ENCODE measurements at places on chromosomes 6 and 20. TPM values are rescaled to one million over a fixed set of nuclear protein-coding genes. Genes with fewer than 3 reads are reported as not detected.

RBM24 gene
- polyA plus RNA-seq = 367 TPM

GRCh38 chr6:164273491-164273890, 859.0 kb downstream of the QKI start:
- no peak for DNase-seq

DNA sequence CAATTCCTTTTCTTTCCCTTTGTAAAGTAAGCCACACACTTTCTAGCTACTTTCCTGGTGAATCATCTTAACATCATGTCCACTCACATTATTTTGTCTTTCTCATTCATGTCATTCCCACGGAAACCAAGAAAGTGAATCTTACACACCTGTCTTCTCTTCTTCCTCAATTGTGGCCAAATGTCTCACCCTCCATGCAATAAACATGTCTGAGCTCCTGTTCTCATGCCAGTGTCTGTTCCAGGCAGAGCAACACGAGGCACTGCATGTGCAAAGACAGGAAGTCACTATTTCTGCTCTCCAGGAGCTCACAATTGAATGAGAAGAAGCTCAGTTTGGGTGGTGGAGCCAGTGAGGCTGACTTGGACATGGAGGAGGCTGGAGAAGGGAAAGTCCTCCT, 29.0 kb upstream of the TMEM244 start:
- no peak for DNase-seq

DNA sequence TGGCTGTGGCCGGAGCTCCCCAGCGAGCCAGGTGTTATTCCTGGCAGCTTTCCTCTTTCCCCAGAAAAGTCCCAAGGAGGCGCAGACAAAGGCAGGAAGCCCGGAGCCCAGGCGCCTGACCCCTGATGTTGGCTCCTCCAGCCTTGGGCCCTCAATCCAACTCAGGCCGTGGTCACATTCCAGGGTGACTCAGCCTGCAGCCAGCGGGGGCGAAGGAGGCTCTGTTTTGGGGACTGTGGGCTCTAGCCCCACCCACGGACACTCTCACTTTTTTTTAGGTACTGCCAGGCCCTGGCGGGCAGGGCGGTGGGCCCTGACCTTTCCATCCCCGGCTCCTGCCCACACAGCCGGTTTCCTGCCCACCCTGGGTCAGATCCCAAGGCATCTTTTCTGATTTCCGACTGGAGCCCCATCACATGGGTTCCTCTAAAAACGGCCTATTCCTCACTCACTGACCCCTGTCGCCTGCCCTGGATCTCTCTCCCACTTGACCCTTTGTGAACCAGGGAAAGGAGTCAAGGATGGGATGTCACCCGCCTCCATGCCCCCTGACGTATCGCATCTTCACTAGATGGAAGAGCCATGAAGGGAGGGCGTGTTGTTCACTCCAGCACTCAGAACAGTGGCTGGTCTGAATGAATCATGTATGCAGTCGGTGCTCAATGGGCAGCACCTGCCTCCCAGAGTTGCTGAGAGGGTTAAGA, 5.5 kb downstream of the PTGIS start:
- DNase-seq = peak; percentile 90

DNA sequence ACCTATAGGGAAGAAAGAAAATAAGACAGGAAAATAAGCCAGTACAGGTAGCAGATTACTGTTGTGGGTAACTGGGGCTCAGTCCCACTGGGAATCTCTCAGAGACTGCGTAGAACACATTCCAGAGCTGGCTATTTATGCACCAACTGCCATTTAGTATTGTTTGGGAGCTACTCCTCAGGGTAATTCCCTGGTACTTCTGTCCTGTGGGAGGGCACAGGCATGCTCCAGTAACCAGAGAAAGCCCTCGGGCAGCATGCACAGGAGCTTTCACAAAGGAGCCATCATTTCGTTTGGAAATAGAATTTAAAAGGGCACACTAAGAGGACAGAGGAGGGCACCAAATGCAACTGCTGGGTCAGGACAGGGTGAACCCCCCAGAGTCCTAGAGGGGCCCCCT, 148.0 kb upstream of the LRFN2 start:
- no peak for DNase-seq

DNA sequence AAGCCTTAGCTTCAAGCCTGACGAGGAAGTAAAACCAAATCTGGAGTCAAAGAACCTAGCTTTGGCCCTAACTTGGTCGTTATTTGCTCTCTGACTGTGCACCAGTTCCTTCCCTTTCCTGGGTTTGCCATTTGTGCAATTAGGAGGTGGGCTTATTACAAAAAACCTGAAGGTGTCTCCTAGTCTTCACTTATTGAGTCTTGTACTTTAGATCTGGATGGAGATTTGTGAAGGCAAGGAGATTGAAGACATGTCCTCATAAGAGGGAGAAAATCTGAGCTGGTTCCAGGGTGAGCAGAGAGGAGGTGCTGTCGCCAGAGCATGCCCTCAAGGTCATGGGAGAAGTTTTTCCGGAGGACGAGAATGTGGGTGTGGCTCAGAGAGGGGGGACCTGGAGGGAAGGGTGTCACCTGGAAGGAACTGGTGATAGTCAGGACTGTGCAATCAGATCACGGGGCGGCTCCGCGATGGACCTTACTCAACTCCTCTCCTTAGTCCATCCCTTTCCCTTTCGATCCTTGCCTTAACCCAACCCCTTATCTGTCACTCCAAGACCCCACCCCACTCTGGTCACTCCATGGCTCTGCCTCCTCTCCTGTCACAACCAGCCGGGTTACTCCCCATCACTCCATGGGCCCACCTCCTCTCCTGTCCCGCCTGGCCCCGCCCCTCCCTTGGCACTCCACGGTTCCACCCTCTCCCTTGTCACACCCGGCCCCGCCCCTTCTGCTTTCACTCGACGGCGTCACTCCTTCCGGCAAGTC, 588 bp upstream of the ACSS2 start:
- peak; percentile 96 for DNase-seq

GRCh38 chr20:8757146-8757545, 311.7 kb upstream of the PLCB4 start:
- peak; percentile 68 for DNase-seq

DNA sequence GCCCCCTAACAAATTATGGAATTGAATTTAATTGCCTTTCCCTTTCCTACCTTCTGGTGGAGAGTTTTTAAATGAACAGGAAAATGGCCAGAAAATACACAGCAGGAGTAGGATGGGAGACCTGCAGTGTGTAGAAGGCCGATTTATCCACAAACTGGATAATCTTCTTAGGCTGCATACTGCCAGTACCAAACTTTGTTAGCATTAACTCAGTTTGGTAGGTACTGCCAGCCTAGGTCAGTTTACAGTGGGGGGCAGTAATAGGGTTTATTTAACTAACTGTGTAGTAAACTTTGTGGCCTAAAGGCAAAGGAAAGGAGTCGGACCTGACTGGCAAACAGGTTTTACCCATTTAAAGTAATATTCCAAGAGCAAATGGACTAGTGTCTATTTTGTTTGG, 4.6 kb downstream of the NCOA3 start:
- no peak for DNase-seq

GRCh38 chr20:56779452-56780143, 150.5 kb downstream of the TFAP2C start:
- DNase-seq = no peak

DNA sequence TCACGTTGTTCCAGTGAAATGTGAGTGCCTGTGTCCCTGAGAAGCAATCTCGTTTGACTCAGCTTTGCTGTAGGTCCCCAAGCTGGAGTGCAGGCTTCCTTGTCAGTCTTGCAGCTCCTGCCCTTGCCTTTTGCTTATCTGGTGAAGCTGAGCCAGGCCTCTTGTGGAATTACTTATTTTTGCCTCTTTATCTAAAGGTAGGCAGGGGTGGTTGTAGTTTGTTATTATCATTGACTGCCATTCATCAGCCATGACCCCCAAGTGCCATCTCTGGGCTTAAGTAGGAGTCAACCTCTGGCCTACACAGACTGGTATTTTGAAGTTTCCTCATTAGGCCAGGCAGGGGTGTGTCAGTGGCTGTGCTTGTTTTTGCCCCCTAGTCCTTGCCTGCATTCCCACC, 2.1 kb downstream of the TMEM14B start:
- no peak for DNase-seq

- DNase-seq = no peak
Observed at GRCh38 chr20:10239954-10240353, 21.3 kb downstream of the SNAP25 start.

DNA sequence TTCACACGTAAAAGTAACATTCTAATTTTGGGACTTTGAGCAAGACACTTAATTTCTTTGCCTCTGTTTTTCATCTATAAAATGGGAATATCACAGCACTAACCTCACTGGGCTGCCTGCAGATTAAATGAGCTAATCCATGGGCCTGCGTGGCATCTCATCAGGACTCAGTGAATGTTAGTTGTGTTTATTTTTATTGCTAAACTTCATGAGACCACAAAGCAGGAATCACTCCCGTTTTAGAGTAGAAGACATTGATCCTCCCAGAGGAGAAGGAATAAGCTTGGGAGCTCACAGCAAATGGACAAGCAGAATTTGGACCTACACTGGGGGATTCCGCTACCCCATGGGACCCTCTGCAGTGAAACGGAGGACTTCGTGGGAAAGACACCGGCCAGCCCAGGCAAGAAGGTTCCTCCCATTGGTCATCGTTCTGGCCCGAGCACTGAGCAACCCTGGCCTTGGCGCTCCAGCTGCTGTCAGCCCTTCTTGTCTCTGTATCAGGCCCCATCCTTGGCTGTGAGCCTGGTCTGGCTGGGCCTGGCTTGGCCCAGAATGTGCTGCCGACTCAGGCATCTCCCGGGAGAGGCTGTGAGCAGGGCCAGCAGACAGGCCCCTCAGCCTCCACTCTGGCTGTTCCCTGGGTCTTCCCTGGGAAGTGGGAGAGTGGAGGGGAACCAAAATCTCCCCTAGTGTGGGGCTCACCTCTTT, 79.8 kb downstream of the NFATC2 start:
- peak; percentile 94 for DNase-seq

GRCh38 chr6:42322676-42323075, 105.0 kb upstream of the MRPS10 start:
- no peak for DNase-seq
